ENCODE measurements at places on chromosomes 2 and 18. TPM values are rescaled to one million over a fixed set of nuclear protein-coding genes. Genes with fewer than 3 reads are reported as not detected.

GRCh38 chr18:48294899-48295585, 114.1 kb downstream of the ZBTB7C start:
- no peak for DNase-seq

- no peak for DNase-seq
Observed at GRCh38 chr18:59706499-59706898, 9.3 kb upstream of the CCBE1 start.

DNA sequence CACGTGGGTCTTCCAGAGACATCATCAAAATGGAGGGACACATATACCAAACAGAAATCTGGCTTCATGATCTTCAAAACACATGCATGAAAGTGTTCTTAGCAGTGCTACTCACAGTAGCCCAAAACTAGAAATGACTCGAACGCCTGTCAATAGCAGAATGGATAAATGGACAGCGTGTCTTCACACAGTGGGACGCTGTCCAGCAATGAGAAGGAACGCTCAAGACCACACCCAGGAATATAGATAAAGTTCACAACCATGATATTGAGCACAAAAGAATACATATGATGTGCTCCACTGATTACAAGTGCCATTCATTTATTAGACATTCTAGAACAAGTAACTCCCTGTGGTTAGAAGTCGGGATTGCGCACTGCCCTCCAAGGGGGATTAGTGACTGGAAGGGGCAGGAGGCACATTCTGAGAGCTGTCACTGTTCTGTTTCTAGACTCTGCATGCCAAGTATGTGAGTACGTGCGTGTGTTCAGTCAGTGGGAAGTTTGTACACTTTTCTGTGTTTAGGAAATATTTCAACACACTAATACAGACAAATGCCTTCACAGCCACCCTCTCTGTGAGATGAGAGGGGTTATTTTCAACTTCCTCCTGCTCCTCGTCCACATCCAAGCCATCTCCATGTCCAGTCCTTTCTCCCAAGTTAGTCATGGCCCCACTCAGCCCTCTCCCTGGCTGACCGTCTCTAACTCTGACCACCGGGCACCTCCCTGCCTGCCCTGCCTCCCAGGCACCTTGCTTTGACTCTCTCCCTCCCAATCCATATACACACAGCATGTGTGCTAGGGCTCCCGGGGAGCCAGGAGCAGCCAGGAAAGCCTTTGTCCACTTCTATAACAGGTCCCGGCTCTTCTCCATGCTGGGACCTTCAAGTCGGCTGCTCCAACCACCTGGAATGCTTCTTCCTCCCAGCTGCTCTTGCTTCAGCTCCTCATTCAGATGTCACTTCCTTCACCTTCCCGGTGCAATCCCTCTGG, 26.9 kb upstream of the TNS1 start:
- peak; percentile 5 for DNase-seq

ANXA4 gene
- total RNA-seq: 70.6 TPM

REG3G gene
- total RNA-seq: not detected
